ENCODE measurements at places on chromosomes 1 and 21.

DNA sequence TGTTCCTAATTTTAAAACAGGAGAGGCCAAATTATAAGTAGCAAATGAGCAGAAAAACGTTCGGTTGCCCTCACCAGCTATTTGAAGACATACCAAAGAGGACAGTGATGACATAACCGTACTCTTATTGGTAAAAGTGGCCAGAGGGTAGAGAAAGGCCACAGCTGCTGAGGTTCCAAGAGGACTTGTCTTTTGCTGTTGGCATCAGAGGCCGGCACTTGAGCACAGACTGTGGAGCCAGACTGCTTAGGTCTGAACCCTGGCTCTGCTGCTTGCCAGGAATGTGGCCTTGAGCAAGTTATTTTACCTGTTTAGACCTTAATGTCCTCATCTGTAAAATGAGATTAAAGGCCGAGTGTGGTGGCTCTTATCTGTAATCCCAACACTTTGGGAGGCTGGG, 14.9 kb downstream of the ETV3L start:
- DNase-seq, result no peak

GRCh38 chr21:15138490-15138889, 73.7 kb upstream of the NRIP1 start:
- peak; percentile 80 for DNase-seq

DNA sequence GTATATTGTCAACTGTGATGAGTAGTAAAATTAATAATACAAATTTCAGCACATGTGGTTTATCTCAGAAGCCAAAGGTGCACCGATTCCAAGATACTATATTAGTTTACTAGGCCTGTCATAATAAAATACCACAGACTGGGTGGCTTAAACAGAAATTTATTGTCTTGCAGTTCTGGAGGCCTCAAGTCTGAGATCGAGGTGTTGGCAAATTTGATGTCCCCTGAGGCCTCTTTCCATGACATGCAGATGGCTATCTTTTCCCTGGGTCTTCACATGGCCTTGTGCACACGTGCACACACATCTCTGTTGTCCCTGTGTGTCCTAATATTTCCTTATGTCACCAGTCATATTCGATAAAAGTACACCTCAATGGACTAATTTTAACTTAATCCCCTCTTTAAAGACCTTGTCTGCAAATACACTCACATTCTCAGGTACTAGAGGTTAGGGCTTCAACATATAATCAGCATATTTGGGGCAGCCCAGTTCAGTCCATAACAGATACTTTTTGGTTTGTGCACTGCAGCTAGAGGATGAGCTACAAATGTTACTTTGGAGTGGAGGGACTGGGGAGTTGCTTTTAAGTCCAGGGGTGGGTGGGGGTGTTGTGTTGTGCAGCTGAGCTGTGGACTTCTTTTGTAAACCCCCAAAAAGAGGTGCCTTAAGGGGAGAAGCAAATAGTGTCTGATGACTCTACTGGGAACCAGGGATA, 21.4 kb downstream of the TSNAX start:
- no peak for DNase-seq

- no peak for DNase-seq
Observed at GRCh38 chr1:203405703-203406438, 54.9 kb upstream of the FMOD start.

- peak; percentile 79 for DNase-seq
Observed at GRCh38 chr21:46661211-46661625, 25.7 kb downstream of the PRMT2 start.

Measured in WERI-Rb-1 (cell line).